ENCODE measurements at places on chromosomes 7 and 10.

DNA sequence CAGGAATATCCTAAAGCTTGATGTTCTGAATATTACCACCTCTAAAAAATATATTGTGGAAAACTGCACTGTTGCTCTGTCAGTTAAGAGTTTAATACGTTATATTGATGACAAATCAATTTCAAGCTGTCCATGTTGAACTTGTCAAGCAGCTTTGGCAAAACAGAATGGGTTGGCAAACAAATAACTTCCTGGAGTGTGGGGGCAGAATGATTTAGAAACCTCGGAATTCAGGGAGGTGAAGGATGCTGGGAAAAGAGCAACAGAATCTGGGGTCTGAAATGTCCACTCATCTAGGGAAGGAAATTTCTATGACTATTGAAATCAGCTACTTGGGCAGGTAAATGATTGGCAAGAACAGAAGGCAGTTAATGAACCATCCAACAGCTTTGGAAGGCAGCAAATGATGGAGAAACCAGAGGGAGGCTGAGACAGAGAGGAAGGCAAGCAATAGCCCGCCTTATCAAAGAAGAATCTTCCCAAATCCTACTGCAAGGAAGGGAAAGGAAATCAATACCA is 95.1 kb upstream of the PALS2 start:
- peak; percentile 47 for DNase-seq

GRCh38 chr10:82981137-82981723 is 1106.2 kb downstream of the NRG3 start:
- no peak for DNase-seq

DNA sequence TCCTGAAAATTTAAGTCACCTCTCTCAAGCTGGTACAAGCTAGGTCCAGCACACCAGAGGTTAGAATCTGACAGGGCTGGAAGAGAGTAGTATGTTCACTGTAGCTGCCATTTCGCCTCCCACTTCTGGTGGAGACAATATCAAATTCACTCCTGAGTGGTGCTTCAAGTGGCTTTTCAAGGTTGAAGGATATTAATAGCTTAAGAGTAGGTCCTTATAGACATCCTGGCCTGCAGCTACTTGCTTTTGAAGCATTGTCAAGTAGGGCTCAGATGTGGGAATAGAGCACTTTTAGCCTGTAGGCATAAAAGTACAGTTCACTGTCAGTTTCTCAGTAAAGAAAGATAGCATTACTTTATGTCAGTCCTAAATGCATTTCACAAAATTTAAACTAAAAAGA is 270.5 kb upstream of the PLPP4 start:
- no peak for DNase-seq

- DNase-seq, result no peak
Observed at GRCh38 chr10:63355682-63356081, 110.1 kb downstream of the JMJD1C start.

DNA sequence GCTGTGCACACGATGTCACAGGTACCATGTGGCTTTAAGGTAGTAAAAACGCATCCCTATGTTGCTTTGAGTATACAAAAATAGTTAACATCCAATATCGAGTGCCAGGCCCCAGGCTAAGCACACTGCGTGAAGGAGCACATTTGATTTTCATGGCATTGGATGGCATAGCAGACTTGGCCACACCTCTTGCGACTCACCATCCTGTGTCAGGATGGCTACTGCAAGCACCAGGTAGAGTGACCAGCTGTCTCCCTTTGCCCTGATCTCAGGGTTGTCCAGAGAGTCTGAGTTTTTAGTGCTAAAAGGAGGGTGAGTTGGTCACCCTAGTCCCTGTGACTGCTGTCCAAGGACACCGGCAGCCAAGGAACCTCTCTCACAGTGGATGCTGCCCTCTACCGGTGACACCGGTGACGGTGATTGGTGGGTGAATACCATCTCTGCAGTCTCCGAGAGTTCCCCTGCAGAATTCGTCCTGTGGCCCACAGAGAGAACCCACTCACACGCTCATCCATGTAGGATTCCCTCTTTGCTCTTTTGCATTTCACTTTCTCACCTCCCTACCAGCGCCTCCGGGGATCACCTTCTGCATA is 76.1 kb downstream of the BICC1 start:
- no peak for DNase-seq

DNA sequence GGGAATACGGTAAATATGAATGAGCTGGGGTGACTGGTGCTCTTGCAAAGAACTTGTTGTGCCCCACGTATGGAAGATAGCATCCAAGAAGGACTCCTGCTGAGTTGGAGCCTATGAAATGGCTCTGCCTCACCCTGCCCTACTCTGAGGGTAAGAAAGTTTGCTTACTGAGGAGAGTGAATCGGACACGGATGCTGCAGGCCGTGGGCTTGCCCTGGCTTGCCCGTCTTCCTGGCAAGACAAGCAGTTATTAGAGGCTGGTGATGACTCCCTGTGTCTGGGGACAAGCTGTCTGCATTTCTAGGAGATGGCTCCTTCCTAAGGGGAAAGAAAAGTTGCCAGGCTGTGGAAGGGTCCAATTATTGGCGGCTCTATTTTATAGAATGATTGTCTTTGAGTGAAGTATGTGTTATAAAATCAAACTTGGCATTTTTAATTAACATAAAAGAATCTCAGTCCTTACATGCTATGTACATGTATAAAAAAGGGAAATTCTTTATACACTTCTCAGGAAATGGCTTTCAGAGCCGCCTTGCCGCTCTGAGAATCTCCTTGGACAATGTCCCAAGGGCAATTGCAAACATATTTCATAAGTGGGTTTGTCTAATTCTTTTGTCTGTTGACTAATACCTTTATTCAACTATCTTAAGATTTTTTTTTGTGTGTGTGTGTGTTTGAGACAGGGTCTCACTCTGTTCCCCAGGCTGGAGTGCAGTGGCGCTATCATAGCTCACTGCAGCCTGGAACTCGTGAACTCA is 64.6 kb downstream of the CYP26A1 start:
- no peak for DNase-seq

DNA sequence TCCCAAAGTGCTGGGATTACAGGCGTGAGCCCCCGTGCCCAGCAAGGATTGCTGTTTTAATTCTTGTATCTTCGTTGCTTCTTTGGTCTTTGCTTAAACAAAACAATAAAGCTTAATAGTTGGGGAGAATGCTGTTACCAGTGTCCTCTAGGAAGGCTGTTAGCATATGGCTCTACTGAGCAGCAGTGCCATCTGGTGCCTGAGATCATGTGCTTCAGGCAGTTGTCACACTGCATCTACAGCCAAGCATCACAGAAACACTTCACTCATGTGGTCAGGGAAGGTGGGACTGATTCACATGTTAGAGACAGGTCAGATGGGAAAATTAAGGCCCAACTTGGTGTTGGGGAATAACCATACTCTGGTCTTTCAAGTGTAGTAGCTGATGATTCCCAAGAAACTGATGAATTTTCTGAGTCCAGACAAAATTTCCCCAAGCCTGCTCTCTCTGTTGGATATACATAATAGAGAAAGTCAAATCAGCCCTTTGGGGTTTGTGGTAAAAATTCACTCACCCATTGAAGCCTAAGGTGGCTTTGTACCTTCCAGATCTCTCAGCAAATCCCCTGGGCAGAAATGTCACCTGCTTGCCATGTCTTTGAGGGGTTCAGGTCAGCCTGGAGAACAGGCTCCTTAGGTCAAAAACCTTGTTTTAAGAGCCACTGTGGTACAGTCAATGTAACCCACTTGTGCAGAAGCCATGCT is 28.4 kb downstream of the UBE2D4 start:
- peak; percentile 33 for DNase-seq

DNA sequence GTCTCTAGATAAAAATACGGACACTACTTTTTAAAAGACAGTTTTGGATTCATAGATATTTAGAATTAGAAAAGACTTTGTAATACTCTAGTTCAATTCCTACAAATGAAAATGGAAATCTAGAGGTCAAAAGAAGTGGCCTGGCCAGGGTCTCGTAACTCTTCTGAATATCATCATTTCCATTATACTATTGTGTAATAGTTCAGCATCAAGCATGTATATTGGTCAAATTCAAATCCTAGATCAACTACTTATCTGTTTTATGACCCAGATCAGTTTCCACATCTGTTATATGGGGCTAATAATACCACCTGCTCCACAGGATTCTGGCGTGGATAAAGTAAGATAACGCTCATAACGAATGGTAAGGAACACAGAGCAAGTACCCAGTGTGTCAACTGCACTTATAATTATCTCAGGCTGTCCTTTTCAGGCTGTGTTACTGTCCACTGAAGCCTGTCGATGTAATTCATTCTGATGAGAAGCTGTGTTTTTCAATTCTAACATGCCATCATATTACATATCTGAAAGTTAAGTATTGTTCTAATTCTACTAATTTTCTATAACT is 54.3 kb downstream of the ARHGAP21 start:
- DNase-seq, result no peak

DNA sequence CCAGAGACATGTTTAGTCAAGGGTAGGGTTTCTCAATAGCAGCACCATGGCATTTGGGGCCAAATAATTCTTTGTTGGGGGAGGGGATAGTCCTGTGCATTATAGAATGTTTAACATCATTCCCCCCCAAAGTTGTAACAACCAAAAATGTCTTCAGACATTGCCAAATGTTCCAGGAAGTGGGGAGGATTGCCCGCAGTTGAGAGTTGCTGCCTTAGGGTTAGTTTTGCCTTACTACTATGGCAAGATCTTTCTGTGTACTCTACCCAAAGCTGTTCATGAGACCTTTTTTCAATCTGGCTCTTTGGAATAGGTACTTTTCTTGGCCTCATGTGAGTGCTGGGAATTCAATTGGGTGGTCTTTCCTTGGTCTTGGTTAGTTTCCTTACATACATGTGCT is 34.1 kb downstream of the SAMD8 start:
- no peak for DNase-seq

- no peak for DNase-seq
Observed at GRCh38 chr7:27670177-27670576, 7.5 kb upstream of the HIBADH start.

DNA sequence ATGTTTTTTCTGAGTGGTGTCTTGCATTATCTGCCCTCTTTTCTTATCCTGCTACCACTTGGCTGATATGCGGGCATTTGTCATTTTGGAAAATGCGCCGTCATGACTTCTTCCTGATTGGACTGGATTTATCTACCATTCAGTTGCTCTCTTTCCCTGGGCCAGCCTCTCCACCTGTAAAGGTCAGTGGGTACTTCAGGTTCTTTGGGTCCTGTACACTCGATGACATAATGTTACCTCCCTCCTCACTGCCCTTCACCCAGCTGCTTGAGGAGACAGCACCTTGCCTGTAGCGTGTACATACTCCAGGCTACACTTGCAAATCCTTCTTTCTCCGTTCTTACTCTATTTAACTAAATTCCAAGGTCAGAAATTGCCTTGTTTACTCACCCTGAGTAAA is 83.7 kb downstream of the RBM33 start:
- DNase-seq, result no peak

DNA sequence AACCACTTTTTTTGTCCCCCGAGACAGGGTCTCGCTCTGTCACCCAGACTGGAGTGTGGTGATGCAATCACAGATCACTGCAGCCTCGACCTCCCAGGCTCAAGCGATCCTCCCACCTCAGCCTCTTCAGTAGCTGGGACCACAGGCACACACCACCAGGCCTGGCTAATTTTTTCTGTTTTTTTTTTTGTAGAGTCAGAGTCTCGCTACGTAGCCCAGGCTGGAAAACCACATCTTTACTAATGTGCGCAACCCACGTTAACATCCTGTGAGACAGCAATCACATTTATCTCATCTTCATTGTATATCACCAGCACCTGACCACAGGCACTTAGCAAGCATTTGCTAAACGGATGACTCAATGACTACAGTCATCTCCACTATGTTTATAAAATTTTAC is 77.8 kb upstream of the ATP6V0A4 start:
- no peak for DNase-seq

DNA sequence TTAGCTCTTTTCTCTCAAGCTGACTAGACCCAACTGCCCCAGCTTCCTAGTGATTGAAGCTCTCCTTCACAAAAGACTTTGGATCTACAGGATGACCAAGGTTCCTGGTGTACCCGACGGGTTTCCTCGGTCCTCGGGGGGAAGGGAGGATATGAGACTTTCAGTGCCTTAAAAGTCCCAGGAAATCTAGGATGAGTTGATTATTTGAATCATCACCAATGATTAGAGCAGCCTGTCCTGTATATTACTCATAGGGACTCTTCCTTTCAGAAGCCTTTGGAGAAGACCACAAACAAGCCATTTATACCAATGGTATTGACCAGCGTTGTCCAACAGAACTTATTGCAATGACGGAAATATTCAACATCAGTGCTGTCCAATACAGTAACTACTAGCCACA is 6.1 kb upstream of the ACTA2 start:
- no peak for DNase-seq

- DNase-seq, result no peak
Observed at GRCh38 chr10:75379212-75379724, 22.3 kb downstream of the ZNF503 start.

GRCh38 chr10:3263082-3263481 is 90.5 kb upstream of the PITRM1 start:
- no peak for DNase-seq

DNA sequence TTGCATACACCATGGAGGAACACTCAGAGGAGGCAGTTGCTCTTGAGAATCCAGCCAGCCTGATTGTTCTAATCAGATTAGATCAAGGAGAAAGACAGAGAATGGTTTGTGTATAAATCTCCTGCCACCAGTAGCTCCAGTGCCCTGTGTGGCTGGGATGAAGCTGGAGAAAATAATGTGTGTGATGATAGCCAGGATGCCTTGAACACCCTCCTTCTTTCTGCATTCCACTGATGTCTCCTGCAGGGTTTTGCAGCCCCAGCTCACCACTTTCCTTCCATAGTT is 614.7 kb upstream of the FOXK1 start:
- no peak for DNase-seq

DNA sequence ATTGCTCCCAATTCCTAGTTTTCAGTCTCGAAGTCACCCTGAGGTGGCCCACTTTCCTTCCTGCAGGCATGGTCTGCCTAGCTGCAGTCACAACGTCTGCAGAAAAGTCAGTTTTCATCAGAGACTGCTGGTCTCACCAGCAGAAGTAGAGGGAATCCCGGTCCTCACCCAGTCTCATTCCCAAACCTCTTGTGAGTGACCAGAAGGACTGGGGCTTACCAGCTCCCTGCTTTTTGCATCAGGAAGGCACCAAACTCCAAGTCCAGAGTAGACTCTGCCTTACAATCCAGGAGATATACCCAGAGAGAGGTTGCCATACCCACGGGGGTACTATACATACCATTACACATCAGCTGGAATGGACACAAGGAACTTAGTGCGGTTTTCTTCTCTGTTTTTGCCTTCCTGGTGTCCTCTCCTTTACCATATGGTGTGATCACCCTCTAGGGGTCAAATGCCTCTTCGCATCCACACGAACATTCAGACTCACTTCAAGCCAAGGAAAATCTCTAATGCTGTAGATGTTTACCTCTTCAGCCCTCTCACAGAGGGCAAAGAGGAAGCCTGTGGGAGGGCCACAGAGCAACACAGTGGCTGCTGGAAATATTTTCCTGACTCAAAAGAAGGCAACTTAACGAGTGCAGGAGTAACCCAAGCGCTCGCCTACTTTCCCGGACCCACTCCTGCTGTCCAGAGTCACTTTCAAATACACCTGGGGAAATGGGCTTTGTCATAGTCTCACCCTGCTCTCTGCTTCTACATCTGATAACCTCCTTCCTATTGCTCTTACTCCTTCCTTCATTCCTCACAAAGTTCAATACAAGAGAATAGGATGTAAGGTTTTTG is 220.9 kb downstream of the C7orf25 start:
- peak; percentile 37 for DNase-seq

- DNase-seq, result no peak
Observed at GRCh38 chr10:84837877-84838276, 509.5 kb downstream of the CCSER2 start.

- DNase-seq, result no peak
Observed at GRCh38 chr7:151427705-151428377, 12.1 kb downstream of the CRYGN start.
